ENCODE measurements at places on chromosomes 1 and 21.

GRCh38 chr1:116306840-116307442 is 66.1 kb upstream of the ATP1A1 start:
- DNase-seq, result no peak

GRCh38 chr21:15379776-15380175 is 315.0 kb upstream of the NRIP1 start:
- DNase-seq, result no peak

DNA sequence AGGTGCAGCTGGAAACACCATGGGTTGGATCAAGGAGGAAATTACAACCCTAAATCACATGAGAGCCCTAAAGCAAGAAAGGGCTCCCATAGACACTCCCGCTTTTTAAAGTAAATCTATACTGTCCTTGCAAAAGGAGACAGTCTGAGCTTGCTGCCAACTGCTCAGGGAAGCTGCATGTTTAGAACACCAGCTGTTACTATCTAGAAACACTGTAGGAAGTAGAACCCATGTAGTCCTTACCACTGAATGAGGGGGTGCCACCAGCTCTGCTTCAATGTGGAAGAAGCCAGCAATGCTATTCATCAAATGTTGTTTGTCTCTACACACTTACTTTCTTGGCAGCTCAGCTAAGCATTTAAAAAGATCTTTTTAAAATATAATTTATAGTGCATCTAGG is 79.8 kb downstream of the PIGK start:
- no peak for DNase-seq

DNA sequence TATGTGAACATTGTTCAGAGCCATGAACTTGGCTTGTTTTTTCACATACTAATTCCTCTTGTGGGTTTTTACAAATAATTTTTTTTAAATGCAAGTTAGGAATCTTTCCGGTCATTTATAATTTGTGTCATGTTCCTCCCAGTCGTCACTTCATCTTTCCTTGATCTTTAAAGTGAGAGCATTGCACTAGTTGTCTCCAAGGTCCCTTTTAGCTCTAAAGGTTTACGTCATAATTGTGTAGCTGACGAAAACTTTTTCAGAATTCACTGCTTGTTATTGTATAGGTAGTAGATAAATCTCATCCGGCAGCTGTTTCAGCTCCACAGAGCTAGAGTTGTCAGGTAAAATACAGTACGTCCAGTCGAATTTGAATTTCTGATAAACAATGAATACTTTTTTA is 33.6 kb downstream of the SOAT1 start:
- no peak for DNase-seq

- DNase-seq, result no peak
These were observed 147.8 kb downstream of the TLR5 start for GRCh38 chr1:222995236-222995580.

DNA sequence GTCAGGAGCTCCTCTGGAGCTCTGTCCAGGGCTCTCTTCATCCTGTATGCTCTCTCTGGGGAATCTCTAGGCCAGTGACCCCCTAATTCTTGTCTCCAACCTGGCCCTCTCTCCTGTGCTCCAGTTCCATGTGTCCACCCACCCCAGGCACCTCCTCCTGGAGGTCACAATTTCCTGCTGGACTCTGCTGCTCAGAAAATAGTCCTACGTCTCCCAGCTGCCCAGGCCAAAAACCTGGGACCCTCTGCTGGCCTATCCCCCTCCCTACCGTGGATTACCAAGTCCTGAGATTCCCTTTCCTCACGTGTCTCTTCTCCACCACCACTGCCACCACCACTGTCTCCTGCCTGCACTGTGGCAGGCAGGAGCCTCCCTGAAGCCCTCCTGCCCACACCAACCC is 11.7 kb downstream of the NES start:
- DNase-seq, result no peak

DNA sequence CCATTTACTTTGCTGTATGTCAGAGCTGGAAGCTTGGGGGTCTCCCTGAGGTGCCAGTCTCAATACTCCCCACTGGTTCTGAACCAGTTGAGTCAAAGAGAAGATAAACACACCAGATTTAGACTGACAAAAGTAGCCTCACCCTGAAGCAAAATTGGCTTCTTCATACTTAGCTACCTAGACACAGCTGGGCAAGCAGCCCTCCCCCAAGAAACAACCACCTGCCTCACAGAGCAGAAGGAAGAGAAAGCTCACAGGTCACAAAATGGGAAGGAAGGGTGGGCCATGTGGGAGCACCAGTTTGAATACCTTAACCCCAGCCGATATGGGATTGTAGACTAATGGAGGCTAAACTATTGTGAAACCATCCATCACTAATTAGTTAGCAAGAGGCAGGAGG is 24.6 kb upstream of the MYSM1 start:
- no peak for DNase-seq

DNA sequence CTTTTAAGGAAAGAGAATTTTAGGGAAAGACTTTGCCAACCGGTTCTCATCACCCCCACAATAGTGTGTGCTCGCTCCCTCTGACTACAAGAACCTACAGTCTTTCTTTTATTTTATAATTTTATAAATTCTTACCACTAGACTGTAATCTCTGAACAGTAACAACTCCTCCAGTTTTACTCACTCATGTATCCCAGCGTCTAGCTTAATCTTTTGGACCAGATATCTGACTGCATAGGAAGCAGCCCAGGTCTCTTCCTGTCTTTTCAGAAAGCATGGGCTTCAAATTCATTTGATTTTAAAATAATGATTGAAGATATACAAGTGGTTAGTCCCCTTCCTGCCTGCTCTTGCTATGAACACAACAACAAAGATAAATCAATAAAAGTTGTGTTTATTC is 19.0 kb upstream of the DUSP10 start:
- DNase-seq, result no peak

DNA sequence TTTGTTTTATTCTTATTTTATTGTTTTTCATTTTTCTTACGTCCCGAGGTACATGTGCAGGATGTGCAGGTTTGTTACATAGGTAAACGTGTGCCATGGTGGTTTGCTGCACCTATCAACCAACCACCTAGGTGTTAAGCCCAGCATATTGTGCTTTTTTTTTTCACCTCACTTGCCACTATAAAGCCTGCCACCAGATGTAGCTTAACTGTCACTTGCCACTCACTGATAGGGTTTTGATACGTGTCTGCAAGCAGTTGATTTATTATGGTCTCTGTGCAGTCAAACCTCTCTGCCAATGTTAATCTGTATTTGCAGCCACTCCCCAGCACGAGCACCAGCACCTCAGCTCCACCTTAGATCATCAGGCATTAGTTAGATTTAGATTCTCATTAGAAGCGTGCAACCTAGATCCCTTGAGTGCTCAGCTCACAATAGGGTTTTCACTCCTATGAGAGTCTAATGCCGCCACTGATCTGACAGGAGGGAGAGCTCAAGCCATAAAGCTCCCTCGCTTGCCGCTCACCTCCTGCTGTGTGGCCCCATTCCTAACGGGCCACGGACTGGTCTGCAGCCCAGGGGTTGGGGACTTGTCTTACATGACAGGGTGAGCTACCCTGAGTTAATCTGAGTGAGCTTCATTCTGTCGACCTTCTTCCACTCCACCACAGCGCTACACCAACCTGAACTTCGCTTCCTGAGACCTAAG is 17.9 kb upstream of the ABCG1 start:
- DNase-seq, result no peak

- DNase-seq, result no peak
These were observed 286.1 kb downstream of the LRRC40 start for GRCh38 chr1:69919129-69919921.

GRCh38 chr1:47708658-47709018 is 270.8 kb downstream of the FOXD2 start:
- no peak for DNase-seq

- DNase-seq, result no peak
These were observed 90.1 kb downstream of the UCHL5 start for GRCh38 chr1:192969091-192969490.

DNA sequence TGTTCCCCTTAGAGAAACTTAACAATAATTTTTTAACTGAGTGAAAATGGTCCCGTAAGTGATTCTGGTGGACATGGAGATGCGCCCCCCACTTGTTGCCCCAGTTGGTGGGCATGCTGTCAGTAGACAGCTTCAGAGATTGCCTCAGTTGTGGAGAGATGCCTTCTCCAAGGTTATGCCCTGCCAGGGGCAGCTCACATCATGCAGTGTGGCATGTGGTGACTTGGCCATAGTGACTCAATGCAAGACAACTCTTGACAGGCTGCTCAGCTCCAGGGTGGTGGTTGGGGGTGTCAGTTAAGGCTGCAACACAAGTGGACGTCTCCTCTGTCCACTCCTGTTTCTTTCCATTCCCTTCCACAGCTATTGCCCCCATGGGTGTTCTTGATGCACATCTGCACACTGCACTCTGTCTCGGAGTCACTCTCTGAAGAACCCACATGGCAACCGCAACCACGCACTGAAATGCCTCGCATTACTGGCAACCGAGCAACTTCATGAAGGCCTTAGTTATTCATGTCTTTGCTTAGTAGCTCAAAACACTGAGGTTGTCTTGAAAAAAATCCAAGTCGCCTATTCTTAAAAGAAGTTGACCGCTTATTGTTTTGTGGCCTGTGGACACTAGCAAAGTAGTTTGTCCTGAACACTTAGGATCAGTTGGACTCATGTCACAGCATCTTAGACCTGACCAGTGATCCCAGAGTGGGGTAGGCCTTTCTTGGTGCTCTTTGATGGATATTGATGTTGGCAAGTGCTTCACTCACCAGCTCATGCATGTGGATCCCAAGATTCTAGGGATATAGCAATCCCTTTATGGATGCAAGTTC is 54.8 kb upstream of the USP1 start:
- no peak for DNase-seq

- no peak for DNase-seq
These were observed 18.9 kb upstream of the COL6A1 start for GRCh38 chr21:45962531-45963231.

- DNase-seq, result no peak
These were observed 230.5 kb downstream of the TPR start for GRCh38 chr1:186144505-186144904.

GRCh38 chr1:94433866-94434265 is 15.7 kb downstream of the ABCD3 start:
- no peak for DNase-seq

DNA sequence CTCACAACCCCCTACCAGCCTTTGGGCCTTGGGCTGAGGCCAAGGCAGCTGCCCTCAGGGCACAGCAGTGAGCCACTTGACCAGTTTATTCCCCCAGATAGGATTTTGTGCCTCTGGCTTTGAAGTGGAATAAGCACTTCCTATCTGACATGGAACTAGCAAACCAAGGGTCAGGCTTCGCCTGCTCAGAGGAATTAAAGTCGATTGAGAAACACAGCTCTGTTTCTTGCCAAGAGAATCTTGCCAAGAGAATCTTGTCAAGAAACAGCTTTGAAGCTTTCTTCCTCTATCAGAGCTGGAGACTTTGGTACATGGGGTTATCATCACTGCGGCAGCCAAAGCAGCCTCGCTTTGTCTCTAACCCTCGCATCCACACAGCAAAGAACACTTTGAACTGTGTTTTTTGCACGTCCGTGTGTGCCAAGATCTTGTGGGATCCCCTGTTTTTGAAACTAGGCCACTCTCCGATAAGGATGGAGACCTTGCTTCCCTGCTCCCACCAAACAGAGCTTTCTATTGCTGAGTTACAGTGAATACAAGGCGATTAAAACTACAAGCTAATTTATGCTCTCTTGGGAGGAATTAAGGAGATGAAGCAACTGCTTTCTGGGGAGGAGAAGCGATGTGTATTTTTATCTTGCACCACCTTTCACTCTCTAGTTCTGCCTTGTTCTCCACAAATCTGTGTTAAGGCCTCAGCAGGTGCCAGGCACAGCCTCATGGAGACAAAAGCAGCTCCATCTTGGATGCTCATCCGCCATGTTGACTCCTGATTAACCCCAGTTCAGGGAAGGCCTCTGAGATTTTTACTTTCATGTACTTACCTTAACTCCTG is 67.3 kb downstream of the RHOU start:
- DNase-seq, result no peak

- DNase-seq, result no peak
These were observed 110.6 kb downstream of the XCL2 start for GRCh38 chr1:168433238-168433637.

DNA sequence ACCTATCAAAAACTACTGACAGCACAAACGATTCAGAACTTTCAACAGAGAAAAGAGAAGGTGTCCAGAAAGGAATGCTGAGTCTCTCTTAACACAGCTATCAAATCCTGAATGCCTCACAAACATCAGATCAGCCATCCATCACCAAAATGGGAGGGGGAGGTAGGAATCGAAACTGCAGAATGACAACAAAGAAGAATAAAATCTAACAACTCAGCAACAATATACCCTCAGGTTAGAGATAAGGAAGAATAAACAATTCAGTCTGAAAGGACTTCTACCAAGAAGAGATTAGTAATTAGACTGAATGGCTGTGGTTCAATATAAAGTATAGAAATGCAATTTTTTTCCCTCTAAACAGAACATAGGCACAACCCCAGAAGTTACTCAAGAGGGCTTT is 94.4 kb downstream of the RERE start:
- DNase-seq, result no peak

GRCh38 chr1:165355977-165356811 is at the start of gene LMX1A:
LMX1A (minus strand) TSS chr1:165356715; CDS start chr1:165355559, 1,156 bp downstream.
- no peak for DNase-seq

GRCh38 chr1:150874455-150875196 is 1.8 kb downstream of the ARNT start:
- DNase-seq, result no peak

DNA sequence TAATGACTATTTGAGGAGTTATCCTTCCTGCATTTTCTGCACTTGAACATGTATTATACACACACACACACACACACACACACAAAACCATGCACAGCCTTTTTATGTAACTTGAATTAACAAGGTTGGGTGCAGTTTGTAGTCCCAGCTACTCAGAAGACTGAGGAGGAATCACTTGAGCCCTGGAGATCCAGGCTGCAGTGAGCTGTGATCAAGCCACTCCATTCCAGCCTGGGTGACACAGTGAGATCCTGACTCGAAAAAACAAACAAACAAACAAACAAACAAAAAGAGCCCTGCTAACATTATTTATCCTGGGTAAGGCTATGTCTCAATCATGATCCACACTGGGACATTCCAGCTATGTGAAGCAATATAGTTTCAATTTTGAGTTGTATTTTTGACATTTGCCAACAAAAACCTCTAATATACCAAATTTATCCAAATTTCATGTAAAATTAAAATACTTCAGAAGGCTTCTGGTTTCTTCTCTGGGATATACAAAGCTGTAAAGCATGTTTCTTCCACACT is 156.8 kb downstream of the NTPCR start:
- DNase-seq, result no peak

- DNase-seq, result no peak
These were observed 1.1 kb downstream of the SHISAL2A start for GRCh38 chr1:52634111-52634510.

DNA sequence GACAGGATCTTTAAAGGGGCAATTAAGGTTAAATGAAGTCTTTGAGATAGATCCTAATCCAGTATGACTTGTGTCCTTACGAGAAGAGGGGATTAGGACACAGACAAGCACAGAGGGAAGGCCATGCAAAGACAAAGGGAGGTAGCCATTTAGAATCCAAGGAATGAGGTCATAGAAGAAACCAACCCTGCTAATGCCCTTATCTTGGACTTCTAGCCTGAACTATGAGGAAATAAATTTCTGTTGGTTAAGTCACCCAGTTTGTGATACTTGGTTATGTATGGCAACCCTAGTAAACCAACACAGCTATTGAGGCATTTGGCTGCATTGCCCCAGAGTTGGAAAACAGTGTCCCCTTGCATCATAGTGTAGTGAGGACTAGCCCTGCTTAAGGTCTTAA is 121.3 kb downstream of the MAST2 start:
- DNase-seq, result no peak
